GM18507 (cell line): ENCODE measurements at places on chromosomes 6 and 20.

- DNase-seq = no peak
Observed at GRCh38 chr6:111361648-111362047, 121.4 kb downstream of the REV3L start.

DNA sequence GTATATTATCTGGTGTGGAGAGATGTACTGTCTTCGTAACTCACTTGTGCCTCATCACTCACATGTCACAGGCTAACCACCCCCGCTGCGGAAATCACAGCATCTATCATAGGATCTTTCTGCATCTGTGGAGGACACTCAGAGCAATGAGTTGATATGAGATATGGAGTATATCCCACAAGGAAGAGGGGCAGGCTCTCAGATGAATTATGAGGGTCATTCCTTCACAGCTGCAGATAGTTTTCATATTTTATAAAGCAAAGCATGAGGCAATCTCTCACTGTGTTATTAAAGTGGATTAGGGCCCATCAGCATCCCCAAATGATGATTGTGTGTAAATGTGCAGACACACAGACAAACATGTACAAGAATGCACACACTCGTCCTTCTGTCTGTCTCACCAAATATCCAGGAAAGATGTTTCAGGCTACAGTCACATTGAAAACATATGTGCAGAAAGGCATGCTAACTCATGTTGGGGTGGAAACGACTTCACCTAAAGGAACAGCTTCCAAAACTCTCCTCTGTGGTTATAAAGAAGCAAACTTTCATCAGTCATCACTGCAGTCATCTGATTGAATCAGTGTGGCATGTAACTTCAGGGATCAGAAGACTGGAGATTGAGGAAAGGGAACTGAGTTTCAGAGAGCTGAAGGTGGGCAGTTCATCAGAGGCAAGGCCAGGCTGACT lies 164.7 kb downstream of the FOXC1 start:
- DNase-seq = no peak

DNA sequence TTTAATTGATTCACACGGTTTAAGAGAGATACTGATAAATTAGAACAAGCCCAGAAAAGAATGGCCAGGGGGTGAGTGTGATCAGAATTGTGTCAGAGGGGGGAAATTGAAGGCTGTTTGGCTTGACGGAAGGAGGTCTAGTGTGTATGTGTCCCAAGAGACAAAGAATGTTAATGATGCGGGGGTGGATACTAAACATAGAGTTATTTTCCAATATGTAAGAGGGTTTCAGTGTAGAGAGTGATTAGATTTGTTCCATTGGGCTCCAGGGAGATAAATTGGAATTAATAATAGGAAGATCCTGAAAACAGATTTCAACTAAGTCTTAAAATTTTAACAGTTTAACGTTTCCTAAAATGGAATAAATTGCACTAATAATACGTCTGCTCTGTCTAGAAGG lies 38.1 kb upstream of the UTRN start:
- no peak for DNase-seq

DNA sequence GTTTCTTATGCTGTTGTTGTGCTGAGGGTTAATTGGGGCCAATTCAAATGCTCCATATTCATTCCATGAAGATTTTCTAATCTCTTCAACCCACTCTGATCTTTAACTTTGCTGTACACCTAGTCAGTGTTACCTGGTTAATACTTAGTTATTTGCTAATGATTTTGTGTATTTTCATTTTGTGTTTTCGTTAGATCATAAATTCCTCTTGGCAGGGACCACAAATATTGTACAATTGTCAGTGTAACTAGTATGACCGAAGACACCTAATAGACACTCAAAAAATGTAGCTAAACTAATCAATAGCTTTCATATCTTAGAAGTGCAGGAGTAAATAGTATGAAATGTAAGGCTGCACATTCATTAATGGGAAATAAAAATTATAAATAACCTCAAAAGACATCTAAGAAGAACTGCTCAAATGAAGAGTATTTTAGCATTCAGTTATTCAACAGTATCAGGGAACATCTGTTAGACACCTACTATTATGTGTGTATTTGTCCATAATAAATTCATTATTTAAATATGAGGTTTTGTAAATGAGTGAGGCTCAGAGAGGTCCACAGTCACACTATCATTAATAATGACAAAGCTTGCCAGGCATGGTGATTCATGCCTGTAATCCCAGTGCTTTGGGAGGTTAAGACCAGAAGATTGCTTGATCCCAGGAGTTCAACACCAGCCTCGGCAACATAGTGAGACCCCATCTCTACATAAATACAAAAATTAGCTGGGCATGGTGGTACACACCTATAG lies 13.4 kb upstream of the HSF2 start:
- DNase-seq = no peak

- DNase-seq = no peak
Observed at GRCh38 chr6:27156874-27157458, 90.5 kb upstream of the PRSS16 start.

DNA sequence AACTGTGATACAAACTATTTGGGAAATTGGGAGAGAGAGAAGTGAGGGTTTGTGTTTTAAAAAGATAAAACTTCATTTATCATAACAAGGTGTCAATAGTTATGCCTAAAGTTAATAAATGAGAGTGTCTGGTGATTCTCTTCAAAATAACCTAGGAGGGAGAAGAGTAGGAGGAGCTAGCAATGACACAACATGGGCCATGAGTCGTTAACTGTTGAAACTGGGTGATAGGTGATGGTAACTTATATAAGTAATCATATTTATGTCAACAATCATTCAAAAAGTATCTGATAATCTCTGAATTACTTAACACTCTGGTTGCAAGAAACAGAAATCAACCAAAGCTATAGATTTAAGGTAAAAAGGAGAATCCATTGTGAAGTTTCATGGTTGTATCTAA lies 46.8 kb upstream of the INSM1 start:
- no peak for DNase-seq

GRCh38 chr6:47335466-47335865 lies 25.8 kb upstream of the TNFRSF21 start:
- no peak for DNase-seq

- no peak for DNase-seq
Observed at GRCh38 chr20:6439737-6440442, 317.1 kb upstream of the FERMT1 start.

DNA sequence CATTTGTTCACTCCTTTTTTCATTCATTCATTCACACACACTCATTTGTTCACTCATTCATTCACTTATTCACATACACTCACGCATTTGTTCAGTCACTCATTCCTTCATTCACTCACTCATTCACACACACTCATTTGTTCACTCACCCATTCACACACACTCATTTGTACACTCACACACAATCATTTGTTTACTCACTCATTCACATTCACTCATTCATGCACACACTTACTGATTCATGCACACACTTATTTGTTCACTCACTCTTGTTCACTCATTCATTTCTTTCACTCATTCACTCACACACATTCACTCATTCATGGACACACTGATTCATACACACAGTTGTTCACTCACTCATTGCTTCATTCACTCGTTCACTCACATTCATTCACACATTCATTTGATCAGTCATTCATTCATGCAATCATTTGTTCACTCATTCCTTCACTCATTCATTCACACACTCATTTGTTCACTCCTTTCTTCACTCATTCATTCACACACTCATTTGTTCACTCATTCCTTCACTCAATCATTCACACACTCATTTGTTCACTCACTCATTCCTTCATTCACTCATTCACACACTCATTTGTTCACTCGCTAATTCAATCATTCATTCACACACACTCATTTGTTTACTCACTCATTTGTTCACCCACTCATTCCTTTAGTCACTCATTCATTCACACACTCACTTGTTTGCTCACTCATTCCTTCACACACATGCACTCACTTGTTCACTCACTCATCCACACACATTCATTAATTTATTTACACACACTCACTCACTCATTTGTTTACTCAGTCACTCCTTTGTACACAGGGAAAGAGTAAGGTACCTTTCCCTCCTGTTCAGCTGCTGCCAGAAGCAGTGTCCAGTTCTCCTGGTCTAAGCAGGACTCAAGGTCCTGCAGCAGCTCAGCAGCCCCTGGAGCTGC lies 50.7 kb upstream of the BHLHE23 start:
- DNase-seq = no peak

DNA sequence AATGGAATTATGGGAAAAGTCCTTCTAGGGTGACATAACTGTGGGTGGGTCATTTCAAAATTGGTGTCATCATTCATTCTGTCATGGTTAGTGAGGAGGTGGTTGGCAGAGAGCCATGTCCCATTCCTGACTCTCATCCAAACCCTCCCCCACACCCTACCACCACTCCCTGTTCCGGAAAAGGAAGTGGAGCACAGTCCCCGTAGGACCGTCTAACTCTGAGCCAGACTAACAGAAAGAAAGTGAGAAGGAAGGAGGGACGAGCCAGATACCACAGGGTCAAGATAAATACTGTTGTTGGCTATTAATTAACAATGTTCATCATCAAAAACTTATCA lies 4.8 kb downstream of the TRIM10 start:
- no peak for DNase-seq

- no peak for DNase-seq
Observed at GRCh38 chr6:44735630-44735963, 348.1 kb downstream of the CDC5L start.

- no peak for DNase-seq
Observed at GRCh38 chr6:153725456-153725855, 313.6 kb upstream of the OPRM1 start.

- no peak for DNase-seq
Observed at GRCh38 chr6:125577124-125577662, 172.2 kb upstream of the HEY2 start.

- no peak for DNase-seq
Observed at GRCh38 chr6:151690303-151690702, 117.2 kb upstream of the ESR1 start.

GRCh38 chr6:50077385-50077784 lies 27.7 kb upstream of the DEFB112 start:
- DNase-seq = no peak

DNA sequence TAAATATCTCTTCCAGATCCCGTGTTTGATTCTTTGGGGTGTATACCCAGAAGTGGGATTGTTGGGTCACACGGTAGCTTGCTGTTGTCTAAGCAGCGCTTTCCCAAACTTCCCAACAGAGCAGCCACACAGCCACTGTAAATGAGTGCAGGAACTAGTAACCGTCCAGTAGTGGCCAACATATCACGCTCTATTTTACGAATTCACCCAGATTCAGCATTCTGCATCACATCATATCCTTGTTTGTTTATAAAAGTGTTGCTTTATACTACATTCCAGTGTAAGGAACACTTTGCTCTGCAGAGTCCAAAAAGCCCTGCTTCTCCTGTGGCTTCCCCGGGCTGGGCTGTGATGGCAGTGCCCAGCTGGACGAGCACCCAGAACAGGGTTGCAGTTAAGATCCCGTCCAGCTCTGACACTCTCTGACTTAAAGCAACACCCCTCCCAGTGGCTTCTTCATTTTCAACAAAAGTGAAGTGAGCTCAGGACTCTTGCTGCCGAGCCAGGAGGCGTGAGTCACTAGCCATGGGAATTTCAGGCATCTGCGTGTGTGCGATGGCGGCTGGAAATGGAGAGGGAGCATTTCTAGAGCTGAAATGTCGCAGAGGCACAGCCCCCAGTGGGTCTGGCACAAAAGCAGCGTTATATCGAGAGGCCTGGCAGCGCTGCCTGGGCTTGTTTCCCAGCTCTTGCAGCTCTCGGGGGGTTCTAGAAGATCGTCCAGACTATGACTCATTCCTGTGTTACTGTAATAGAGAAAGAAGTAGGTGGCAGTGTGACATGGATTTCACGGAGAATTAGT lies 216.3 kb upstream of the ECI2 start:
- DNase-seq = no peak

- DNase-seq = no peak
Observed at GRCh38 chr6:26536571-26537159, 1.5 kb upstream of the HMGN4 start.

DNA sequence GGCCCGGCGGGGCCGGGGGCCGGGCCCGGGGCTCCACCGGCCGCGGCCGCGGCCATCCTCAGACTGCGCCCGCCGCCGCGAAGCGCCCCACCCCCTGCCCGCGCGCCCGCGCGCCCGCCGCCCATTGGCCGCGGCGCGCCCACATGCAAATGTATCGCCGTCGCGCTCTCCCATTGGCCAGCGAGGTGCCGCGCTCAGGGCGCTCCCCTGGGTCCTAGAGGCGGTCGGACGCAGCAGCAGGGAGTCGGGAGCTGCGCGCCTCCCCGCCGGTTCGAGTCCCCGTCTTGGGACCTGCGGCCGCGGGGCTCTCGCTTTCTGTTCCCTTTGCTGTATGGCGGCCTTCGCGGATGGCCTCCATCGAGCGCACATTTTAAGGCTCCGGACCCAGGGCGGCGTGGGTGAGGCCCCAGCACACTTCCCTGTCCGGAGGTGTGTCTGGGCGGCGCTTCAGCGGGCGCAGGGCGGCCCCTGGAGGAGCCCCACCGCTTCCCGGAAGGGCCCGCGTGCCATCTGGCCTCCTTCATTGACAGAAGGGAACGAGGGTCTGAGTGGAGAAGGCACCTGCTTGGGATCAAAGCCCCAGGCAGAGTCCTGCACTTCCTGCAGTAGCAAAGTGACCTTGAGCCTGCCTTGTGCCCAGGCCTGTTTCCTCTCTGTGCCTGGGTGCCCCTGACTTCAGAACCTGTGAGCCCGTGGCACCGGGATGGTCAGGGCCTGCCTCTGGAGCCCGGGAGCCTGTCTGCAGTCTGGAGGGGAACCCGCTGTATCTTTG lies at the start of gene CABLES2:
Gene CABLES2, minus strand, starts transcription at position 65 of the 772 bp plus-strand sequence. Its CDS starts 9 bp downstream, at position 56.
- DNase-seq = peak; percentile 95

DNA sequence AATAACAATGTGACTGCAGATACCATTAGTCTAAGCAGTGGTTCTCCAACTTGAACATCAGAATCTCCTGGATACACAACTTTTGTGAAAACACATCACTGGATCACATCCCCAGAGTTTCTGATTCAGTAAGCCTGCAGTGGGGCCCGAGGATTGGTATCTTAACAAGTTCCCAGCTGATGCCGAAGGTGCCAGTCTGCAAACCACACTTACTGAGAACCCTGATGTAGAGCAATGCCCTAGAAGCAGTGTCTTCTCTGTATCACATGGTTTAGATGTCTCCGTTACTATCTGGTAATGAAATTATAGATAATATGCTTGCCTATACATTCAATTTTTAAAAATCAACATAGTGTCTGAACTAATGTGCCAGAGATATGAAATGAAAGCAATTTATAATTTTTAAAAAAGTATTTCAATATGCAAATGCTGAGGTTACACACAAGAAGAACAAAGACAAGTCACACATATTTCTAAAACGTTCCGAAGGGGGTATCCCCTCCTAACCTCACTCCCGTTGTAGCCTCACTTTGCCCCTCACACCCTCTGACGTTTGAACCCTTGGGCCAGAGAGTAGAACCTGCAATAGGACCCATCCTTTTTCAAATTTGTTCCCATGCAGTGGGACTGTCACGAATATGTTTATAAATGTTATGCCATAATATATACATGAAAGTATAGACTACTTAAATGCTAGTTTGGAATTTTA lies 115.4 kb upstream of the SAMD5 start:
- no peak for DNase-seq
